Islet precursor cell (in vitro differentiated cells): ENCODE measurements at places on chromosomes 11 and 22.

- DNase-seq: no peak
These were observed 9.7 kb downstream of the TSPAN32 start for GRCh38 chr11:2311353-2312133.

DNA sequence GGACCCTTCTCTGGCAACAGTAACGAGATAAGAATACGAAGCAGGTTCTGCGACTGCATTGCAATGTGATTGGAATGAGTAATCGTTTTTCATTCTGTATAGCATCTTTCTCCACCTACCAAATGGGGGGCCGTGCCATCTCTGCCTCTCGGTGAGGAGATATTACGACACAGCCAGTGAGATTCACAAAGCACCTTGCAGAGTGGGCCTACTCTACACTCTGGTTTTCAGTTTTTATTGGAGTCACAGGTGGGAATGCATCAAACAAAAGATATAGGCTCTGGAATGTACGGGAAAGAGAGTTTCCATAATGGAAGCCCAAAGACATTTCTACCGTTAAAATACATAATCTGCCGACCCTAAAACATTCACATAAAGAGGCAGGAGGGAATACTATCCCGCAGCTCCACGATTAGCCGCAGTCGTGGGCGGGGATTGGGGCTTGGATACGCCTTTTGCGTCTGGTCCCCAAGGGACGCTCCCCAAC, 423 bp upstream of the RTN3 start:
- DNase-seq: no peak

DNA sequence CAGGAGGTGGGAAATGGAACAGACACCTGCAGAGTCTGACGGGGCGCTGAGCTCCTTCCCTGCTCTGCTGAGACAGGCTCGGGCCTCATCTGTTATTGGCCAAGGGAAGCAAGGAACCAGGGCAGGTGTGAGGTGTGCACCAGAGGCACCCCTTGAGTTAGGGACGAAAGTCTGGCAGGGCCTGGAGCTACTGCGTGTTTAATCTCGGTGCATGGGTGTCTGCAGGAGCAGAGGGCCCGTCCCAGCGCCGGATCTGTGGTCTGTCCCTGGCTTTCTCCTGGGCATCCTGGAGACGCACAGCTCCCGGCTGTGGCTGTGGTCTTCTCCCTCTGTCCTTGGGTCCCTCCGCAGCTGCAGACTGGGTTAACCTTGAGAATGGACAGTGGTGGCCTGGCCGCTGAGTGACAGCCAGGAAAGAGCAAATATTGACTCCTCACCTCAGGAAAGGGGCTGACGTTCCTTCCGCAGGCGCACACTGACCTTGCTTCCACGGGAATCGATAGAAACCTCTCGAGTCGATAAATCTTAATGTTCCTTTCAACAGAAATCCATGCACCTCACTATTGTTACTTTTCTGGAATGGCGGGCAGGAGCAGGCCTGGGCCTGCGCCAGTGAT, 975.6 kb downstream of the BRD1 start:
- DNase-seq: no peak

DNA sequence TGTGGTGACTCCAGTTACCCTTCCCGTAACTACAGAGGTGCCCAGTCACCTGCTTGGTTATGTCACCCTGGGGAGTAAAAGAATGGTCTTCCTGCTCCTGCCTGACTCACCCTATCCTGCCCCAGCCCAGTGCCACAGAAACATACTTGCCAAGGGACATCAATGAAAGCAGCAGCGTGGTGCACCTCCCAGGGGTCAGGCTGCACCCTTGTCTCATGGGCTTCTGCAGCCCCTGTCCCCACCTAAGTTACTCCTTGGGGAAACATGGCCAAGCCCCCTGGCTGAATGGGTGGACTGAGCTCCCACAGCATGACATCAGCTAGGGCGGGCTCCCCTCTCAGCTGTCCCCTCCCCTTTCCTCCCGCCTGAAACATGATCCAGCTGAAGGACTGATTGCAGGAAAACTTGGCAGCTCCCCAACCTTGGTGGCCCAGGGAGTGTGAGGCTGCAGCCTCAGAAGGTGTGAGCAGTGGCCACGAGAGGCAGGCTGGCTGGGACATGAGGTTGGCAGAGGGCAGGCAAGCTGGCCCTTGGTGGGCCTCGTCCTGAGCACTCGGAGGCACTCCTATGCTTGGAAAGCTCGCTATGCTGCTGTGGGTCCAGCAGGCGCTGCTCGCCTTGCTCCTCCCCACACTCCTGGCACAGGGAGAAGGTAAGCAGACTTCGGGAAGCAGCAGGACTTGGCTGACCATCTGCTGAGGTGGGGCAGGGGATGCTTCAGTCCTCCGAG, at the start of gene HTR3A:
Gene HTR3A, plus strand, starts transcription at position 368 of the 730 bp plus-strand sequence. Its CDS starts 218 bp downstream, at position 586.
- DNase-seq: peak; percentile 84

GRCh38 chr11:1221848-1222311, 986 bp upstream of the MUC5B start:
- peak; percentile 47 for DNase-seq

DNA sequence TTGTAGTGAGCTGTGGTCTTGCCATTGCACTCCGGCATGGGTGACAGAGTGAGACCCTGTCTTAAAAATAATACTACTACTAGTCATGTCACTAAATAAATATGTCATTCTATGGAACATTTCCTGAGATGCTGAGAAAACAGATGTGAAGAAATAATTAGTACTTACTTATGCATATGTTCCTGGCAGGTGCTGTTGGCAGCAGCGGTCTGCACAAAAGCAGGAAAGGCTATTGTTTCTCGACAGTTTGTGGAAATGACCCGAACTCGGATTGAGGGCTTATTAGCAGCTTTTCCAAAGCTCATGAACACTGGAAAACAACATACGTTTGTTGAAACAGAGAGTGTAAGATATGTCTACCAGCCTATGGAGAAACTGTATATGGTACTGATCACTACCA, 8.8 kb downstream of the ARCN1 start:
- no peak for DNase-seq

- peak; percentile 38 for DNase-seq
These were observed 3.9 kb upstream of the IL18BP start for GRCh38 chr11:71994786-71995185.
